ENCODE measurements at places on chromosomes 1 and 21.

GRCh38 chr1:16903054-16903453 lies 7.3 kb downstream of the RNU1-2 start:
- DNase-seq: no peak

GRCh38 chr1:244918421-244919319 lies 54.3 kb upstream of the HNRNPU start:
- DNase-seq: no peak

GRCh38 chr1:66246351-66247269 lies 287.3 kb upstream of the SGIP1 start:
- no peak for DNase-seq

GRCh38 chr1:202951437-202951836 lies 6.7 kb downstream of the ADIPOR1 start:
- no peak for DNase-seq

- no peak for DNase-seq
Measured at GRCh38 chr1:30589083-30589482, 134.3 kb downstream of the MATN1 start.

DNA sequence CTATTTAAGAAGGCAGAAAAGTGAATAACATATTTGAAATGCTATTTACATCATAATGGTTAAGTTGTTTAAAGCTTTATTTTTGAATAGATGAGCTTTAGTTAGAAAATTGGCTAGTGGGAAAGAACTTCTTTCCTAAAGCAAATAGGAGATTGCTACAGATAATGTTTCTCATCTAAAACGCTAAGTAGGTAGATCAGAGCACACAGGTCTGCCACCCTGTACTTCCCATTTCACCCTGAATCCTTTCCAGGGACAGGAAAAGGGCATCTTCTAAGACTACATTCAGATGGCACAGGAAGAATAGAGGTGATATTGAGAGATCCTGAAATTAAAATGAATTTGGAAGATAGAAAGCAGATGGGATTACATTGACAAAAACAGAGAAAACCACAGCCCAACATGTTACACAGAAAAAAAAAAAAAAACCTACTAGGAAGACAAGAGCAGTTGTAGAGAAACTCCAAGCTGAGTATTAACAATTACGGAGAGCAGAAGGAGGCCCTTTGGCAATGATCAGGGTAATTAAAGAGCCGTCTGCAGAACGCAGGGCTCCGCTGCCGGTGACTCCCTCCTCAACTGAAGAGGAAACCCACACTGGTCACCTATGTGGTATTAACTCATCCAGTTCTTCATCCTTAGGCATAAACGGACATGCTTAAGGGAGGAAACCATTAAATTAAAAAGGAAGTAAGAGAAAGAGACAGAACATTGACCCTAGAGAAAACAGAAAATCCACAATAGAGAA lies 53.6 kb upstream of the MAP10 start:
- DNase-seq: no peak

DNA sequence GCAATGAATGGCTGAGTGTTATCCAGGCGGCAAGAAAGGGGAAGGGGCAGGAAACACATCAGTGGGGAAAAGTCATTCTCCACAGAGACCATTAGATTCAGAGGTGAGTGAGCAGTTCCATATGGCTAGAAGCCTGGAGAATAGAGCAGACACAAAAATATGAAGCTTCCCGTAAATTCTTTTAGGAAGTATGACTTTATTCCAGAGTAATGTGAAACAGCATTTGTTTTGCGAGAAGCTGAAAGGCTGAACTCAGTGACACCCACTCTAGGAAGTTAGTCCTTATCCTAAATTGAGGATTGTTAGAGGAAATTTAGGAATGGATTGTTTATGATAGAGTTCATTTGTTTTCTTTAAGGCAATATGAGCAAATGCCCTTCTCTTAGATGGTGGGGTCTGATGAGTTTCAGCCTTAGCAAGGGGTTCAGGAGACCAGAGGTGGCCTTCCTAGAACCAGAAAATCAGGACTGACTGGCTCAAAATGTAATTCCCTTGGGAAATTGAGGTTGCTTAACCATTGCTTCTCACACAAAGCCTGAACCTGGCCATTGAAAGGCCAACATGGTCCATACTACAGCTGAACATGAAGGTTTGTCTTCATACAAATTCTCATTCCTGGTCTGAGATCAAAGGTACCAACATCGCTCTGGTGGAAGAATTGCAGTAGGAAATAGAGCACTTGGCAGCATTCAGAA lies 167.5 kb downstream of the TPR start:
- no peak for DNase-seq

DNA sequence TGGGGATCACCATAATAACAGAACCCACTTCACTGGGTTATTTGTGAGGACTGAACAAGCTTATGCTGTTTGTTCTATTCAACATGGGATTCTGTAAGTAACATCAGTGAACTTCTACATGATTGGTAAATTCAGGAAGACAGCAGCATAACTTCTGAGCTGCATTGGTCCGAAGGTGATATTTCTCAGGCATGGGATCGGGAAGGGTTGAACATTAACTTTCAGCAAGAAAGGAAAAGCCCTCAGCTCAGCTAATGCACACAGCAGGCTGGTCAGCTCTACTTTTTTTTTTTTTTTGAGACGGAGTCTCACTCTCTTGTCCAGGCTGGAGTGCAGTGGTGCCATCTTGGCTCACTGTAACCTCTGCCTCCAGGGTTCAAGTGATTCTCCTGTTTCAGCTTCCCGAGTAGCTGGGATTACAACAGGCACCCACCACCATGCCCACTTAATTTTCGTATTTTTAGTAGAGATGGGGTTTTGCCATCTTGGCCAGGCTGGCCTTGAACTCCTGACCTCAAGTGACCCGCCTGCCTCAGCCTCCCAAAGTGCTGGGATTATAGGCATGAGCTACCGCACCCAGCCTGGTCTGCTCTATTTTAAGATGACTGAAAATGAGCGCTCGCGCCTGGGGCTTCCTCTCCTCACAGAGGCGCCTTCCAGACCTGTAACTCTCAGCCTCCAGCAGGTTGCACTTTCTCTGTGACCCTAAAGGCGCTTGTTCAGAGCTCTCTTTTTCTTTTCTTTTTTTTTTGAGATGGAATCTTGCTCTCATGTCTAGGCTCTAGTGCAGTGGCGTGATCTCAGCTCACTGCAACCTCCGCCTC lies 42.2 kb downstream of the ECE1 start:
- DNase-seq: no peak

DNA sequence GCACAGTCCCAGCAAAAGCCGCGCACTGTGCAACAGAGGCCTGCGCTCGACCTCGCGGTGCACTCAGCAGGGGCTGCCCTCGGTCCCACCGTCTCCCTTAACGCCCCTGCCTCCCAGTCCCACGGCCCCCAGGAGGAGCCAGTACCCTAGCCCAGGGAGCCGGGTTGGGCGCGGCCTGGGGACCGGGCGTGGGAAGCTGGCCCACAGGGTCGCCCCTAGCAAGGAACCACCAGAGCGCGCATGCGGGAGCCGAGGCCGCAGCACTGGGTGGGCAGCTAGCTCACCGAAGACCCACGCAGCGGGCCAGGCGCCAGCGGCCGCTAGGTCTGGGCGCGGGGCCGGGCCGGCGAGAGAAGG lies 21.6 kb upstream of the ZNF678 start:
- DNase-seq: no peak

GRCh38 chr1:145826030-145826429 lies 2.0 kb downstream of the POLR3C start:
- peak; percentile 21 for DNase-seq

DNA sequence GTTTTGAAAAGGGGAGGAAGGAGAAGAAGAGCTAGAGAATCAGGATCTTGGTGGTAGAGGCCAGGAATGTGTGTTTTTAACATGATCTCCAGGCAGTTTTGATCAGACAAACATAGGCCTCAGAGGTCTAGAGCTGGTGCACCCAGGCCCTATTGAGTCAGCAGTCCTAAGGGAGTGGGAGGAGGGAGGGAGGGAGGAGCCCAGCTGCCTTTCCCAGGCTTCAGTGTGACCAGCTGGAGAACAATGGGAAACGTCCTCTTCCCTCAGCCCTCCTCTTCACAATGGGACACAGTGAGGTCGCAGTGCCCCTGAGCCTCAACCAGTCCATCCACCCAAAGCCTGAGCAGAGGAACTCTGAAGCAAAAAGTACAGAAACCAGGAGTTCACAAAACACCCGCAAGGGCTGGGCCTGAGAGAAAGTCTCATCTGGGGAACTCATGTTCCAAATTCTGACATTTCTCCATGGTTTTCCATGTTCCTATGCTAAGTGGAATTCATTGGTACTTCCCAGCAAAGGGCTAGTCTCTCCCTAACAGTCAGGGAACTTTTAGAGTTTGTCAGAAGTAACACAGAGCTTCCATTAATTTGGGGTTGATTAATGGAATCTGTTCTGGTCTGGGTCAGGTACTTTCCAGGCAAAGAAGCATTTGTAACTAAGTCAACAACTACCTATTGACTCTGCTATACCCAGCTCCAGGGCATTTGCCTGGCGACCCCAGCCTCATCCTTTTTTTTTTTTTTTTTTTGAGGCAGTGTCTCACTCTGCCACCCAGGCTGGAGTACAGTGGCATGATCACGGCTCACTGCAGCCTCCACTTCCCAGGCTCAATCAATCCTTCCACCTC lies 37.5 kb downstream of the ELAPOR1 start:
- no peak for DNase-seq

GRCh38 chr1:14265495-14265894 lies 333.0 kb upstream of the KAZN start:
- no peak for DNase-seq

DNA sequence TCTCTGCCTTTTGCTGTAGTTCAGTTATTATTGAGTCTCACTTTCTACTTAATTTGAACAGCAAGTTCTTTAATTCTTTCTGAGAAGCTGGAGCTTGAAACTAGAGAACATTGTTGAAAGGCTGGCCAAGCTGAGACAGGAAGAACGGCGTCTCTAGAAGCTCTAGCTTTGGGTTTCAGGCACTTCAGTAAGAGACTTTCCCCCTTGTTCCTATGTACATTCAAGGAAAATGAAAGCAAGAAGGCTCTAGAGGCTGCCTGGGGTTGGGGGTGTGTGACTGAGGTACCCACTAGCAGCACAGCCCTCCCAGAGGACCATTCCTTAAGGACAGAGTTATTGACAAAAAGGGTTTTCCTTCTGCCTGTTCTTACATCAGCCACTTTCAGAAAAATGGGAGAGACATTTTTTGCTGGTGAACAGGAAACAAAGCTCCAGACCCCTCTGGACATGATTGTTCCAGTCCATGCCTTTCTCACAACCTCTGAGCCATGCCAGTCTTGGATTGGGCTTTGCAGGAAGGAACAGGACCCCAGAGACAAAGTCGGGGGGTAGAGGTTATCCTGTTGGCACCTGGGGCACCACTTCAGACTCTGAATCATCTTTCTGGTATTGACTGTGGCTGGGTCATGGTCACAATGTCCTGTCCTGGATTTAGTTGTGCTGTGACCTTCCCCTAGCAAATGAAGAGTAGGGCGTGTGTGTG lies 63.1 kb downstream of the LAMC2 start:
- no peak for DNase-seq

DNA sequence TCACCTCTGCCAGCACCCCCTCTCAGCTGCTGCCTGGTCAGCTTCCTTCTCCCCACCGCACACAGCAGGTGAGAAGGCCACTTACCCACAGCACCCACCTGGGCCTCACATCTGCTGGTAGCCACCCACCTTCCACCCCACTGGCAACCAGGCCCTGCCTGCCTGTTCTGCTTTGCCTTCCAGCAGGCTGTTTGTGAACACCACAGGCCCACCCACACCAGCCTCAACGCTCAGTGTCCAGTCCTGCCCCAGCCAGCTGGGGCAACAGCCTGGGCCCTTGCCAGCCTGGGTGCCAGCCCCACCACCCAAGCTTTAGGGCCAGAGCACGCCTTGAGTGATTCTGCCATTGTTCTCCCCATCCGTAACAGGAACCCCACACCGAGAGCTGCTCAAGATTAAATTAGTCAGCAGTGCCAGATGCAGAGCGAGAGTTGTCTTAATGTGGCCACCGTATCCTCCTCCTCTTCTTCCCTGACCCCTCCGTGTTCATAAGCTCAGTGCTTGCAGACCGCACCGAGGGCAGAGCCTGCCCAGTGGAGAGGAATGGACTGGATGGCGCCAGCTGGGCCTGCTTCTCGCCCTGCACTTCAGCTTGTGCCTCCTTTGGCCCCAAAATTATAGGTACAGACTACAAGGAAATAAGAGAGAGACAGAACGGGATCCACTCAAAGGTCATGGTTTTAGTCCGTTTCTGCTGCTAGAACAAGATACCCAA lies 120.3 kb upstream of the COL6A1 start:
- DNase-seq: no peak

GRCh38 chr1:212021563-212021962 lies 13.8 kb downstream of the INTS7 start:
- no peak for DNase-seq

GRCh38 chr1:243667591-243667990 lies 182.5 kb downstream of the AKT3 start:
- DNase-seq: no peak

DNA sequence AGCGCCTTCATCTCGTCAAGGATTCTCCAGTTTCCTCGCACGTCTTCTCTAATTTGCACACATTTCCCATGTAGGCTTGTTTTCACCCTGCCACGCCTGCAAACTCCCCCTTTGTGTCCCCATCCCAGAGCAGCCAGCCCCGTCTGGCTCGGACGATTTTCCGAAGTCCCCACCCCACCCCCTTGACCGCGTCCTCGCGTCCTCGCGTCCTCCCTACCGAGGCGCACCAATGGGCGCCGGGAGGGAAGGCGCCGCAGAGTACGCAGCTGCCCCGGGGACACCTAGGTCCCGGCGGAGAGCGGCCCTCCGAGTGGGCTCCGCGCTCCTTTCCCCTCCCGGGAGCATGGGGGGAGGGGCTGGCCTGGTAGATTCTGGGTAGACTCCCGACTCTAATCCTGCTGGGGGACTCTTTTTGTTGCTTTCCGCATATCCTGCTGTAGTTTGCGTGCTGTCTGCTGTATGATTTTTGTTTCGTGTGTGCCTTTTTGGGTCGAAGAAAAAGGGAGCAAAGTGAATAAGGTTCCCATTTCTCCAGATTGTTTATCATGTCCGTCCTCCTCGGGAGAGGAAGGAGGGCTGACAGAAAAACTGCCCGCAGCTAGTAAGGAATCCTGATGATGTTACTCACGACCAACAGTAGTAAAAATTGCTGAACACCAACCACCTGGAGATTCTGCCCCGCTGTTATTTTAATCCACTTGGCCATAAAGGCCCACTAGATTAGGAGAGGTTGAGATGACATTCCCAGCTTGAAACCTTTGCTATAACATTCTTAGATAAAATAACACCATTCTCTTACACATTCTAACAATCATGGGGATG lies 1.5 kb downstream of the CACHD1 start:
- no peak for DNase-seq

DNA sequence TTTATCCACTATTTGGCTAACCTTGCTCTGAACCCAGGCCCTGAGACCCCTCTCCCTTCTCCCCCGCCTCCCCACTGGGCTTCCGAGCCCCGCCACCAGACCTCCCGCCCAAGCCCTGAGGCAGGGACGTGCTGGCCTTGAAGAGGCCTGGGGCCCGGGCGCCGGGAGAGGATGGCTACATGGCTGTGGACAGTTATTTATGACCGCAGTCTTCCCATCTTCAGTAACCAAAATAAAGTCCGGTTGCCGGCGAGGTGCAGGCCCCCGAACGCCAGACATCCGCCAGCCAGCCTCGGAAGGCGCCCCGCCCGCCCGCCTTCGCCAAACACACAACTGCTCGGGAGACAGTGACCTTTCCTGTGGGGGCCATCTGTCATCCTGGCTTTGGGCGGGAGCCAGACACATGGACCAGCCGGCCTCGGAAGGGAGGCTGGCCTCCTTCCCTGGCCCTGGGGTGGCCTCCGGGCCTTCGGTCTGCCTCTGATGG lies 69.0 kb downstream of the DHRS3 start:
- no peak for DNase-seq

- no peak for DNase-seq
Measured at GRCh38 chr1:53893999-53894636, at the start of gene DIO1. Gene DIO1, plus strand, starts transcription at chr1:53894187. Its CDS starts 24 bp downstream, at chr1:53894211.
